HFFc6 (cell line): ENCODE measurements at places on chromosomes 2 and 18.

GRCh38 chr18:35136248-35136647 lies 95.0 kb downstream of the MAPRE2 start:
- DNase-seq: no peak

GRCh38 chr2:7525746-7526145 lies 608.5 kb downstream of the RNF144A start:
- DNase-seq: no peak

- DNase-seq: peak; percentile 81
Observed at GRCh38 chr2:53202063-53202462, 565.5 kb upstream of the CHAC2 start.

DNA sequence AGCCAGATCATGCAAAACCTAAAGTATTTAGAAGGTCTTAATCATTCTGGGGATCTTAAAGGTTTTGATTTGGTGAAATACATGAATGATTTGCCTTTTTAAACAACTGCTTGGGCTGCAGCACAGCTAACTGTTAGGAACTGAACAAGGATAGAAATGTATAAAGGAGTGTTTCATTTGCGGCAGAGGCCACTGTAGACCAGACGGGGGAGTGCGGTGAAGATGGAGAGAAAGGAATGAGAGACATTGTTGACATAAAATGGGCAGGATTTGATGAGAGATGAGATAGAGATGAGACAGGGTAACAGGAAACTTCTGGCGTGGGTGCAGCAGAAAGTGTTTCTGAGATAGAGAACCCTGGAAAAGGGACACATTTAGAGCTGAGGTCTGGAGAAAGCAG lies 308.1 kb downstream of the TMX3 start:
- no peak for DNase-seq

GRCh38 chr2:217992061-217992460 lies 10.7 kb downstream of the TNS1 start:
- no peak for DNase-seq

DNA sequence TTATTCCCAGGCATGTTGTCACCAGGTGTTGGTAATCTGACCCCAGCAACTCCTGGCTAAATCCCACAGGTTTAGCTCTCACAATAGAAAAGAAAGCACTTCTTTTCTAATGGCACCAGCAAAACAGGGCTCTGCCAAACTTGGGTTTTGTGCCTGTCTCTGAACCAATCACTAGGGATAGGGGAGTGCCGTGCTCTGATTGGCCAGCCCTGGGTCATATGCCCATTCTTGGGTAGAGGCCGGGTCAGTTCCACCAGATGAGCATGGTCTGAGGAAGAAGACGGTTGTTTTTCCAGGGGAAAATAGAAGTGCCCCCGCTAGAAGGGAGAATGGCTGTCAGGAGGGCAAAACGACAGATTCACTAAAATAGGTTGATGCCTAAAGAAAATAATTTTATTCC lies 14.7 kb downstream of the CDK15 start:
- no peak for DNase-seq

DNA sequence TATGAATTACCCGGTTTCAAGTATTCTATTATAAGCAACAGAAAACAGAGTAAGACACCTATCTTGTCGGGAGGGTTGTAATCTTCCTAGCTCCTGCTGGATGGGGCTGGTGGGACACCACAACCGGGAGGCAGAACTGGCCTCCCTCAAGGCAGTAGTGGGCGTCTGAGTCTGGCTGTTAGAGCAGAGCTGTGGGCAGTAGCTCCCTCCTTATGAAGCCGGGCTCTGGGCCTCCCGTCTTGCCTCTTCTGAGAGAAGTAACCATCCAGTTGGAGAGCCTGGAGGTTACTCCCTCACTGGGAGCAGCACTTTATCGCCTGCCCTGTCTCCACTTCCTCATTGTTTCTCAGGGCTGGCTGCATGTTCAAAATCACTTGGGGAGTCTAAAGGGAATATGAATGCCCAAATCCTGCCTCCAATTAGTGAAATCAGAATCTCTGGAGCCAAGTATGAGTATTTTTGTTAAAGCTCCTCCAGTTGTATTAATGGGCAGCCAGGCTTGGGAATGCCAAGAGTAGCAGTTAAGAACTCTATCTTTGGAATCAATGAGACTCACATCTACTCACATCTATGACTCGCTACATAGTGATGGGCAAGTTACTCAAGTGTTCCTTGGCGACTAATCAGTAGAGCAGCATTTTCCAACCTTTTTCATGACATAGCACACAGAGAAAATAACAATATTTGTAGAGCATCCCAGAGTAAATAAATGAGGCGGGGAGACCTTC lies 27.3 kb upstream of the NRP2 start:
- peak; percentile 84 for DNase-seq

- peak; percentile 95 for DNase-seq
Observed at GRCh38 chr2:46097714-46098480, 199.3 kb upstream of the EPAS1 start.

DNA sequence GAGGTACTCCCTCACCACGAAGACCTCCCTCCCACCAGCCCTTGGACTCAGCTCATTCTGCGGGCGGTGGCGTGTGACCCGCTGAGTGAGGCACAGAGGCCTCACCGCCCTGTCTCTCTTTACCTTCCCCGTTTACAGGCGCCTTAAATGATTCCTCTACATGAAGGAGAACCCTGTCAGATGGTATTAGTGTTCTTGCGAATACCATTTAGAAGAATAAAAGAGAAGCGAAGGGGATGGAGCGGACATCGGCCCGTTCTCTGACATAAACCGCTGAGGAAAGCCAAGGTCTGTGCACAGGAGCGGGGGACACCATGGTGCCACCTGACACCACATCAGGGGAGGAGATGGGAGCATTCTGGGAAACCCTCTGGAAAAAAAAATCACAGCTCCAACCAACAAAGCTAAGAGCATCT lies 179.8 kb downstream of the HDAC4 start:
- no peak for DNase-seq

GRCh38 chr2:195521589-195521988 lies 135.4 kb upstream of the SLC39A10 start:
- DNase-seq: no peak

- no peak for DNase-seq
Observed at GRCh38 chr18:61664419-61665084, 228.3 kb downstream of the RNF152 start.

GRCh38 chr2:133940134-133940533 lies 313.7 kb upstream of the MGAT5 start:
- DNase-seq: no peak

GRCh38 chr2:42971947-42972736 lies 179.8 kb upstream of the HAAO start:
- no peak for DNase-seq
